B cell (primary cell): ENCODE measurements at places on chromosomes 11 and 22. TPM values are rescaled to one million over a fixed set of nuclear protein-coding genes. Genes with fewer than 3 reads are reported as not detected.

The C11orf24 gene
- polyA plus RNA-seq, result 94.2 and 94.7 TPM in 2 replicates

The OR10D3 gene
- not detected in 2 replicates for polyA plus RNA-seq

The SULT4A1 gene
- polyA plus RNA-seq, result not detected in 2 replicates

The C11orf98 gene
- polyA plus RNA-seq, result 41.5 and 46.3 TPM in 2 replicates

The KCNJ1 gene
- not detected in 2 replicates for polyA plus RNA-seq

DNA sequence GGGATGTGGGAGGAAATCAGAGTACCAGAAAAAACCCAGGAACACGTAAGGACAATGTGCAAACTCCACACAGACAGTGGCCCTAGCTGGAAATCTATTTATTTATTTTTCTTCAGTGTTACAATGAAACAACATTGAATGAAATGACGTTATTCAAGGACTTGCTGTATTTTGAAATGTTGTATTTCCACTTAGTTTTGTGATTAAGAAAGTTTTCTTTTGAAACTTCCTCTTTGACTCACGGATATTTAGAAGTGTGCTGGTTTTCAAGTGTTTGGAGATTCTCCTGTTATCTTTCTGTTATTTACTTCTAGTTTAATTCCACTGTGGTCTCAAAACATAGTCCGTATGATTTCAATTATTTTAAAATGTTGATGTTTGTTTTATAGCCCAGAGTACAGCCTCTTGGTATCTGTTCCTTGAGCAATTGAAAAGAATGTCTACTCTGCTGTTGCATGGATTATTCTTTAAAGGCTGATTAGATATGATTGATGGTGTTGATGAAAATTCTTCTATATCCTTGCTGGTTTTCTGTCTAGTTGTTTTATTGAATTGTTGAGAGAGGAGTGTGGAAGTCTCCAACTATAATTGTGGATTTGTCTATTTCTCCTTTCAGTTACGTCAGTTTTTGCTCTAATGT lies 141.0 kb downstream of the ARHGAP20 start:
- no peak for DNase-seq

- no peak for DNase-seq
Observed at GRCh38 chr22:26821854-26822253, 164.5 kb downstream of the MIAT start.

GRCh38 chr22:46537225-46537945 lies at the start of gene CELSR1:
TSS of gene CELSR1 (minus strand) at chr22:46537620. CDS start at chr22:46537170, 450 bp downstream.
- DNase-seq, result peak; percentile 62

- DNase-seq, result no peak
Observed at GRCh38 chr11:100639140-100639539, 47.9 kb upstream of the ARHGAP42 start.

DNA sequence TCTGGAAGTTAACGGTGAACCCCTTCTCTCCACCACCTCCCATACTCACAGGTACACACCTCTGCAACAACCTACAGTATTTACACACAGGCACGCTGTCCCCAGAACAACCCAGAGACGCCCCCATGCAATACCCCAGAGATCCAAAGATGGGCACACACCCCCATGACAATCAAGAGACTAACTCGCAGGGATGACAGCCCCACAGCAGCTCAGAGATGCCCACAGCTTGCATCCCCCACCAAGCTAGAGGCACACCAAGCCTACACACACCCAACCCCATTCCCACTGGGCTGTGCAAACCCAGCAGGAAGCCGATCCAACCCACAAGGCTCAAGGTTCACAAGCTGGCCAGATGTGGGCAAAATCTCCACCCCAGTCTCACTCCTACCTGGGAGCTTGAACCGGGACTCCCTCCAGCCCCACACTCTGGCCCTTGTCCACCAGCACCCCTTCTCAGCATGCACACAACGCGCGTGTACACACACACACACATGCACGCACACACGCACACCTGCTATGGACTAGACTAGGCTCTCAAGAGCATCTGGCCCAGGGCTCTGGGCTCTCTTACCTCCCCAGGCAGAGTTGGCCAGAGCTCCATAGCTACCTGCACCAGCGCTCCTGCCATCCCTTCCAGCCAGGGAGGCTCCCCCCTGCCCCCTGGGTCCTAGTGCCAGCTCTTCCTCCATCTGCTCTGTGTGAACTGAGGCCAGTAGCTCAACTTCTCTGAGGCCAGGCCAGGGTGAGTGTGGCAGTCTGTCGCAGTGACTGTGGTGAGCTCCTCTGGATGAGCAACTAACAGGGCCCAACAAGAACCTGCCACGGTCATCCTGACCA lies 11.5 kb downstream of the STARD10 start:
- DNase-seq, result peak; percentile 23

GRCh38 chr11:71222318-71223080 lies 29.9 kb downstream of the SHANK2 start:
- DNase-seq, result no peak

DNA sequence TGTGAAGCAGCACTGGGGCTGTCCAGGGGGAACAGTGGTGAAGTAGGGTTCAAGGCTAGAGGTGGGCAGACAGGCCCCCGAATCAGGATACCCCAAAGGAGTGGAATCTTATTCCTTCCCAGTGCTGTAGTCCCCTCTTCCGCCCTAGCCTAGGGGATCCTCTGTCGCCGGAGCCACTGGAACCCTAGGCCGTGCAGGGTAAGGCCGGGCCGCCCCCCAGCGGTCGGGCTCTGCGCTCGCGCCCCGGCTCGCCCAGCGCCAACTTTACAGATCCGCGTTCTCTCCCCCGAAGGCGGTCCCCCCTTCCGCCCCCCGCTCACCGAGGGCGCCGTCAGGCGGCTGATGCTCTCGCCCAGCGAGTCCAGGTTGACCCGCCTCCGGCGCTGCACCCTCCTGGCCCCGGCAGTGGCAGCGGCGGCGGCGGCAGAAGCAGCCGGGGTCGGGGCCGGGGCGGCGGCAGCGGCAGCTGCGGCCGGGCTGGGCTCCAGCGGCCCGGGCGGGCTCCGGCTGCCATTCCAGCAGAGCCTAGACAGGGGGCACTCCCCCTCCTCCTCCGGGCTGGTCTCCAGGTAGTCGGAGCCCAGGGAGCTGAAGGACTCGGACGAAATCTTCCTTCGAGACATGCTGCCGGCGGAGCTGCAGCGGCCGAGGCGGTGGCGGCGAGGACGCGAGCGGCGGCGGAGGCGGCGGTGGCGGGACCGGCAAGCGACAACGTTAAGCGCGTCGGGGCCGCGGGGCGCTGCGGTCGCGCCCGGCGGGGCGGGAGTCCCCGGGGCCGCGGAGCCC lies 650 bp downstream of the GUCY1A2 start:
- peak; percentile 2 for DNase-seq

DNA sequence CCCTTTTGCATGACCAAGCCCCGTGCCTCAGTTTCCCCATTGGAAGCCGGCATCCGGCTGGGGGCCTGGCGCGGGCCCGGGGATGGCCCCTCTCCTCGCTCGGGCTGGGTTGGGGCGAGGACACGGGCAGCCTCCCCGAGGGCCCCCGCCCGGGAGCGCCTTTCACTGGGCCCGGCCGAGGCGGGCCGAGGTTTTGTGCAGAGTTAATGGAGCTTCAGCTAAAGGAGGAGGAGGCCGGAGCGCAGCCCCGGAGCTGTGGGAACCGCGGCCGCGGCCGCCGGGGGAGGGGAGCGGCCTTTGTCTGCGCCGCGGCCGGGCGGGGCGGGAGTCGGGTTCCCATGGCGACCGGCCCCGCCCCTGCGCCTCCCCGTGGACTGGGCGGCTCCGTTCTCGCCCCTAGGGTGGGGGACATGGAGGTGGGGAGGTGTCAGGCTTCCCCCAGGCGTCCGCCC lies 1.4 kb upstream of the MAPK11 start:
- peak; percentile 73 for DNase-seq

DNA sequence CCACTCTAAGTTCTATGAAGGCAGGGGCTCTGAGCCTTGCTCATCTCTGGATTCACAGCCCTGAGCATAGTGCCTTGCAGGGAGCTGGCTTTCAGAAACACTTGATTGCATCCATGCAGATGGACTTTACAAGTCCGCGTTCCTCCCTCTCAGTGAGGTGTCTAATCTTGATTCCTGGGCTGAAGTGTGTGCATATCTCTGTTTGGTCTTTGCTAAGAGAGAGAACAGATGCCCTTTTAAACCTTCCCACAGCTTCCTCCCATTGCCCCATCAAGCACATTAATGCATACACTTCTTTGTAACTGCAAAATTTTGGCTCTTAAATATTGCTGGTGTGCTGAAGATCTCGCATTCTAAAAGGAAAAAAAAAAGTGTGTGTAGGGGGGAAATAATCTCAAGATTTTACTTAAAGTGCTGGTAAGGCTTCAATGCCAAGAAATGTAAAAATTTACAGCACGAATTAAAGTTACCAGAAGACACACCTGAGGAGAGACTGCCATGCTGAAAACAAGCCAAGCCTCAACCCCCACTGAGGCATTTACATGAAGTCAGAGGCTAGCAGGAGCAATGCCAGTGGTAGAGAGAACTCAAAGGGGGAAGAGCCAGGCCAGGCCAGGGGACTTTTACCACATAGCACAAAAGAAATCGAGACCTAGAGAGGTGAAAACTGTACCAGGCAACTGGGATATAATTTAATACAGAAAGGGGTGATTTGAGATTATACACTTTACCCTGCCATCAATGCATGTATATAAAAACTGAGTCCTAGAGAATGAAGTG lies 492.1 kb downstream of the SOX6 start:
- no peak for DNase-seq
